A172 (cell line): ENCODE measurements at places on chromosomes 13 and 19. TPM values are rescaled to one million over a fixed set of nuclear protein-coding genes. Genes with fewer than 3 reads are reported as not detected.

DNA sequence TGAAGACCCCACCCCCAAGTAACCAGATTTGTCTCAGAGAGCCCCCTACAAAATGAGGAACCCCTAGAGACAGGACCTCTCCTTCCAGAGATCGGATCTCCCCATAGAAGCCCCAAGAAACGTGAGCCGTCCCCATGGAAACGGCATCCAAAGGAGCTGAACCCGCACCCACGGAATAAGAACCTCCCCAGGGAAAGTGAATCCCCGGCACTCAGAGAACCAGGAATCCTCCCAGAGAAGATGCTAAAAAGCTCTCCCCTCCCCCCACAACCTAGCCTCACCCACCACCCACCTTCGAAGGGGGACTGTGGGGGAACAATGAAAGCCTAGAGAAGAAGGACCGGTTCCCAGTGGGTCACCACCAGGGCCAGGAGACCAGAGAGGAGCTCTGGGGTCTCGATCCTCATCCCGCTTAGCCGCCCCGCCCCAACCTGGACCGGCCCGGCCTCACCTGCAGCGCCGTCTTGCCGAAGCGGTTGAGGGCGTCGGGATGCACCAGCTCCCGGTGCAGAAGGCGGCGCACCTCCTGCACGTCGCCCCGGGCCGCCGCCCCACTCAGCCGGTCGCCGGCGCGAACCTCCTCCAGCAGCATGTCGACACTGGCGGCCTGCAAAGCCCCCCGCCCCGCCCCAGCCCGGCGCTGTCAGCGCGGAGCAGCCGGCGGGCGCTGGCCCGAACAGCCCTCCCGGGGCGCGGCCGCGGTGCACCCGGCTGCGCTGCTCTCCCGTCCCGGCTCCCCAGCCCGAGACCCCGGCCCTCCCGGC, 535 bp downstream of the CDKN2D start:
- peak; percentile 24 for DNase-seq

GRCh38 chr19:14545716-14546082, 16.3 kb downstream of the TECR start:
- no peak for DNase-seq

GRCh38 chr19:38656171-38656981, 8.9 kb downstream of the ACTN4 start:
- no peak for DNase-seq

- DNase-seq = no peak
Measured at GRCh38 chr13:107217251-107217650, 649.3 kb upstream of the ARGLU1 start.

GRCh38 chr13:59269476-59269875, 894.3 kb downstream of the DIAPH3 start:
- DNase-seq = peak; percentile 21

ACER1 gene
- not detected in 2 replicates for total RNA-seq

GRCh38 chr13:45255247-45255987, 54.6 kb upstream of the KCTD4 start:
- DNase-seq = no peak
